ENCODE measurements at places on chromosomes 2 and 18. TPM values are rescaled to one million over a fixed set of nuclear protein-coding genes. Genes with fewer than 3 reads are reported as not detected.

Gene CHRND
- total RNA-seq, result not detected

Gene SERPINB4
- total RNA-seq, result not detected

Gene EMILIN2
- 2.2 TPM for total RNA-seq

Gene MOCOS
- total RNA-seq, result 1.1 TPM

- no peaks in the 10 kb centered on the region for H3K36me3 ChIP-seq
- H3K4me1 ChIP-seq, result no peaks in the 10 kb centered on the region
- no peak overlapping the region for H3K27ac ChIP-seq
- no peaks in the 10 kb centered on the region for H3K27me3 ChIP-seq
- no peak for DNase-seq
- no peak overlapping the region for H3K4me3 ChIP-seq
Observed at GRCh38 chr18:69934601-69935265, 12.9 kb downstream of the CD226 start.

Gene CRYGD
- total RNA-seq, result not detected

DNA sequence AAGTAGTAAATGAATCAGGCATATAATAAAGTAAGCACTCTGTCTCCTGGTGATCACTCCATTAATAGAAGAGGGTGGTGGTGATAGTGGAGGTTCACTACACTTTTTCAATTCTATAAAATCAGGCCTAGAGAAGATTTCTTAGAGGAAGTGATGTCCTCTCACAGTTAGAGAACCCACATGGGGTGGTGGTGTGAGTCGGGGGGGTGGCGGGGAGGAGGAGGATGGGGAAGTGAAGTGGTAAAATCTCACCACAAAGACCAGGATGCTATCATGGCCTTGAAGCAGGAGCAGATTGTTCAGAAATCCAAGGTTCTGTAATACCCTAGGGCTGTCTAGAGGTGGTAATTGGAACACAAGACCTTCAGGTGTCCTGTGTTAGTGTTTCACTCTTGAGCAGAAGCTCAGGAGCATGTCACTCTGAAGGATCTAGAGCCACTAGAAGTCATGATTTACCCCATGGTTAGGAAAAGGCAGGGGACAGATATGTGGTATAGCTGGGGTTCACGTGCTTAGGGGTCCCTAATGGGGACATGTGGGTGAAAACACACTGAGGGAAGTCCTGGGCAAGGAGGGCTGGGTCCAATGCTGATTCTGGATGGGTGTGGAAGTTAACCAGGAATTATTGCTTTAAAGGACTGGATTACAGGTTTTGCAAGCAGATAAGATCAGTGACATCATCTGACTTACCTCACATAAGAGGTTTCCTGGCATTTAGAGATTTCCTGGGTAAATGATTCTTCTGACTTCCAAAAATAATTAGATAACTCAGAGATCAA lies 31.0 kb downstream of the RNF125 start:
- H3K4me3 ChIP-seq, result no peak overlapping the region
- H3K27ac ChIP-seq, result no peak overlapping the region
- H3K27me3 ChIP-seq, result no peaks in the 10 kb centered on the region
- DNase-seq, result no peak

Gene CIB4
- total RNA-seq, result not detected

Gene REG1A
- total RNA-seq, result 2.3 TPM

- no peak overlapping the region for H3K4me3 ChIP-seq
- no peak overlapping the region for H3K27ac ChIP-seq
Observed at GRCh38 chr18:39340418-39340817, 1774.8 kb upstream of the CELF4 start.

DNA sequence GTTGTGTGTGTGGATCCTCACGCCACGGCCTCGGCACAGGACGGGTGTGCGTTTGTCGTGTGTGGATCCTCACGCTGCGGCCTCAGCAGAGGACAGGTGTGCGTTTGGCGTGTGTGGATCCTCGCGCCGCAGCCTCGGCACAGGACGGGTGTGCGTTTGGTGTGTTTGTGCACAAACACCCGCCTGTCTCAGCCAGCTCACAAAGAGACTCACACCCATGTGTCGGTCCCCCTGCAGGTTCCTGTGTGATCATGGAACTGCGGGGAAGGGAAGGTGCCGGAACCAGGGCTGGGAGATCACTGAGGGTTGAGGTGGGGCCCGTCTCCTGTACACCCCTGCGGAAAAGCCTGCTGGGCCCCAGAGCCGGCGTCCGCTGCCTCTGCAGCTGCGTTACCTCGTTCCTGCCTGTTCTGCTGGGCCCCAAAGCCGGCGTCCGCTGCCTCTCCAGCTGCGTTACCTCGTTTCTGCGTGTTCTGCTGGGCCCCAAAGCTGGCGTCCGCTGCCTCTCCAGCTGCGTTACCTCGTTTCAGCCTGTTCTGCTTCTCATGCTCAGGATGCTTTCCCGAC lies 53.6 kb downstream of the CTDP1 start:
- H3K4me3 ChIP-seq, result no peak overlapping the region
- H3K4me1 ChIP-seq, result no peaks in the 10 kb centered on the region
- no peak for DNase-seq
- no peaks in the 10 kb centered on the region for H3K27me3 ChIP-seq

DNA sequence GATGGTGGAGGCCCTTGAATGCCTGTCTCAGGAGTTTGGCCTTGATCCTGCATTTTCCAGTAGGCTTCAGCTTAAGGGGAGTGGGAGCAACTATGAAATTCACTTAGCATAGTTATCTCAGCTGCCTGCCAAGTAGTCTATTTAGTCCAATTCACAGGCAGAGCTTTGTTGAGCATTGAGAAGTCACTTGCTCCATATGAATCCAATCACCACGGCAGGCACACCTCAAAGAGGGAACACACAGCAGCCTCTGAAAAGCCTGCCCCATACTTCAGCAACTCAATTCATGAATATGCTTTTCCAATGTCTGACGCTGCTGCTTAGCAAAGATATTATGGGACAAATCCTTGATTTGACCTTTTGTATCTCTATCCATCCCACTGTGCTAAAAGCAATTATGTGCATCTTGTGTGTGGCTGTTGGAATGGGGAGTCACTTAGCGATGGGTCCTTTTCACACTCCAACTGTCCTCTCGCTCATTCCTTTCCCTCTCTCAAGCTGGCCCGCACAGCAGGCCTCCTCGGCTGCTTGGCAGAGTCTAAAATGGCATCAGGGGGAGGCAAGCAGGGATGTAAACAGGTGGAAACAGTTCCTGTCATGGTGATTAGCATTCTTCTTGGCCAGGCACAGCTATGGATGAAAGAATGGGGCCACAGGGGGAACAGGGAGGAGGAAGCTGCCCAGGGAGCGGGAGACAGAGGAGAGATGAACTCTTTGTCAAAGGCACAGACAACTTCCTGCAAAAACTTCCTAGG lies 56.0 kb upstream of the LRPPRC start:
- peak; percentile 63 for DNase-seq
- no peaks in the 10 kb centered on the region for H3K36me3 ChIP-seq
- peak overlapping the region; percentile 54 for H3K27ac ChIP-seq

GRCh38 chr2:144912206-144912605 lies 392.3 kb upstream of the ZEB2 start:
- H3K27me3 ChIP-seq, result no peaks in the 10 kb centered on the region
- peaks cover 5% of the 10 kb centered on the region for H3K36me3 ChIP-seq
- H3K4me3 ChIP-seq, result no peak overlapping the region
- no peak for DNase-seq
- H3K27ac ChIP-seq, result no peak overlapping the region

- H3K36me3 ChIP-seq, result no peaks in the 10 kb centered on the region
- no peaks in the 10 kb centered on the region for H3K27me3 ChIP-seq
- H3K4me1 ChIP-seq, result peaks cover 27% of the 10 kb centered on the region
- H3K27ac ChIP-seq, result no peak overlapping the region
Observed at GRCh38 chr2:235773188-235773928, 279.5 kb downstream of the AGAP1 start.

DNA sequence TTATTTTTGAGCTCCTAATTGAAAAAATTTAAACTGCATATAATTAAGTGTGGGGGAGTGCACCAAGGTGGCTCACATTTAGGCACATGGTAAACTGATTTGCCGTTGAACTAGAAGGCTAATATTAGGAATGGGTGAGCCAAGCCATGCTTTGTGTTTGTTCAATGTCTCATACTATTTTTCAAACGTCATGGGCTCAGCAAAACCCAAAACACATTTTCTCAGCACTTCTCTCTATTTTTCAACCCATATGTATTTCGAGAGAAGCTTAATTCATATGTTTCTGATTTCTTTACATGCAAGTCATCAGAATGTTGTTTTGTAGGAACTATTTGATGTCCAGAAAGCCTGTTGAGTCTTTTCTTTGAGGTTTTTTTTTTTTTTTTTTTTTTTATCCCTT lies 291.2 kb downstream of the TCF4 start:
- no peak for DNase-seq
- H3K27me3 ChIP-seq, result no peaks in the 10 kb centered on the region
- no peak overlapping the region for H3K4me3 ChIP-seq
- H3K36me3 ChIP-seq, result no peaks in the 10 kb centered on the region
- H3K4me1 ChIP-seq, result peaks cover 30% of the 10 kb centered on the region
- H3K27ac ChIP-seq, result no peak overlapping the region

DNA sequence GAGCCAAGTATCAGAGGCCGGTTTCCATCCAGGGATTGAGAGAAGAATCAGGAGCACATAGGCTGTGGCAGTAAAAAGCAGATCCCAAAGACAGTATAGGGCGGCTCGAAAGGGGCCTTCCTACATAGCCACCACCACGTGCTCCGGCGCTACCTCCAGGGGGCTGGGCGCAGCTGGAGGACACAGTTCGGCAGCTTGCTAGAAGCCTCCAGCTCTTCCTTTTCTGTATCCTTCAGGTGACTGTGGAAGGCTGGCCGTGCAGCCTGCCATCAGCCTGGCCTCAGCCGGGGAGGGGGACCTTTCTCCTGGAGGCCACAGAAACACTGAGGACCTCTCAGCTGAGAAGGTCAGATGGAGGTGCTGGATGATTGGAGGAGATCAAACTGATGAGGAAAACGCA lies 183.6 kb upstream of the GLI2 start:
- no peaks in the 10 kb centered on the region for H3K36me3 ChIP-seq
- H3K27me3 ChIP-seq, result peaks cover 75% of the 10 kb centered on the region
- peaks cover 3% of the 10 kb centered on the region for H3K4me1 ChIP-seq
- DNase-seq, result no peak
- no peak overlapping the region for H3K4me3 ChIP-seq

DNA sequence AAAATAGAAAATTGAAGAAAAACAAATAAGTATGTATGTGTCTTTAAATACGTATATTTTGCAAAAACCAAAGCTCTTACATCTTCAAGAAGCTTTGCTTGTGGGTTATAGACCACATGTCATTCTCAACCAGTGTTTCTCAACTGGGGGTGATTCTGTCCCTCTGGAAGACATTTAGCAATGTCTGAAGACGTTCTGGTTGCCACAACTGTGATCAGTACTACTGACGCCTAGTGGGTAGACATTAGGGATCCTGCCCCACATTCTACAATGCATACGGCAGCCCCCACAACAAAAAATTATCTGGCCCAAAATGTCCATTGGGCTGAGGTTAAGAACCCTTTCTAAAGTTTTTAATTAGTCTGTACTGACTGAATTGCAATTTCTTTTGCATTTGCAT lies 48.4 kb downstream of the UNC50 start:
- no peaks in the 10 kb centered on the region for H3K36me3 ChIP-seq
- no peak overlapping the region for H3K4me3 ChIP-seq
- no peak overlapping the region for H3K27ac ChIP-seq
- no peaks in the 10 kb centered on the region for H3K27me3 ChIP-seq
- DNase-seq, result no peak
- H3K4me1 ChIP-seq, result no peaks in the 10 kb centered on the region

- H3K36me3 ChIP-seq, result no peaks in the 10 kb centered on the region
- no peak overlapping the region for H3K27ac ChIP-seq
- no peak for DNase-seq
- H3K4me3 ChIP-seq, result no peak overlapping the region
Observed at GRCh38 chr2:6233993-6234392, 541.8 kb downstream of the SOX11 start.

DNA sequence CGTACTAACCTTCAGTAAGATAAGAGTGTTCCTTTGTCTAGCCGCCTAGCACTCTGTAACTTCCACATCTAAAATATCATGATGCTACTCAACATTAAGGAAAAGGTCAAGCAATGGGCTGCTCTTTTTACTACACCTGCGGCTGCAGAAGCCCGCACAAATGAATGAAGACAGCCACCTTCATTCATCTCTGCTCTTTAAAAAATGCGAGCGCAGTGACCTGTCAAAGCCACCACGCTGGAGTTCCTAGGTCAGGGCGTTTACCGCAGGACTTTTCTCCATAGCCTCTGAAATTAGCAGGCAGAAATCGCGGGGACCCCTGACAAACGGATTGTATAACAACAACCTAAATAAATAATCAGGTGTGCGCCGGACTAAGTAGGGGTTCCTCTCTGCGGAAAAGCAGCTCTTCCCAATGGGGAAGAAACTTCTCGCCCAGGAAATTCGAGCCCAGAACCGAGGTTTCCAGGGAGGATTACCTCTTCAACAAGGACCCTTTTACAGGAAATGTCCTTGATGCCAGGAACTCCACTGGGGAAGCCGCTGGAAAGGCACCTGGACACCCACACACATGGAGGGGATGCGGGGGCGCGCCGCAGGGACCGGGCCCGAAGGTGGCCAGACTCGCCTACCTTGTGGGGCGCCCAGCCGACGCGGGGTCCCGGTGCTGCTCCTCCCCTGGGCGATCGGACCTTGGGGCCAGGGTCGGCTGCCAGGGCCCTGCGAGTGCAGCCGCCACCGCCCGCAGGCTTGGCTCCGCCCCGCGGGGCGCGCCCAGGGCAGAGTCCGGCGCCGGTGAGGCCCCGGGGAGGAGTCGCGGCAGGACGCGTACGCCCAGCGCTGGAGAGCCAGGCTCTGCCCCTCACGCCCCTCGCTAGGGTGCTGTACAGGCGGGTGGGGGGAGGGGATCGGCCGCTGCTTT lies at the start of gene CCDC68:
CCDC68 (minus strand) TSS at position 758 of the 922 bp plus-strand sequence. CDS start 16,670 bp downstream, outside the sequence.
- peaks cover 27% of the 10 kb centered on the region for H3K27me3 ChIP-seq
- H3K27ac ChIP-seq, result no peak within 1 kb of the TSS
- peak; percentile 53 for DNase-seq
- H3K4me3 ChIP-seq, result peak within 1 kb of the TSS; percentile 50
- H3K36me3 ChIP-seq, result no peaks in the 10 kb centered on the region

Gene MBP
- 0.64 TPM for total RNA-seq

Gene TTN
- 0.53 TPM for total RNA-seq

Gene RNF152
- total RNA-seq, result 23.0 TPM

Gene EMILIN1
- total RNA-seq, result 5.1 TPM

- no peak for DNase-seq
- no peaks in the 10 kb centered on the region for H3K27me3 ChIP-seq
- H3K4me3 ChIP-seq, result no peak overlapping the region
- H3K4me1 ChIP-seq, result no peaks in the 10 kb centered on the region
Observed at GRCh38 chr2:12819103-12819475, 102.4 kb downstream of the TRIB2 start.
